Mammary epithelial cell (primary cell): ENCODE measurements at places on chromosomes 4 and X. TPM values are rescaled to one million over a fixed set of nuclear protein-coding genes. Genes with fewer than 3 reads are reported as not detected.

Gene C4orf36
- 2.7 TPM for total RNA-seq

Gene FGFR3
- 0.67 TPM for total RNA-seq

Gene ZMAT1
- 0.33 TPM for total RNA-seq

Gene SASH3
- not detected in 2 replicates for total RNA-seq

Gene PDCL2
- total RNA-seq, result not detected in 2 replicates

Gene ARMCX1
- total RNA-seq, result 13.8 and 14.6 TPM in 2 replicates

Gene HDAC8
- 25.4 and 27.1 TPM in 2 replicates for total RNA-seq

Gene UCP1
- not detected for total RNA-seq

Gene SPANXN4
- not detected in 2 replicates for total RNA-seq

Gene LIMCH1
- total RNA-seq, result 7.3 TPM

Gene LONRF3
- total RNA-seq, result 3.2 TPM

Gene GABRQ
- total RNA-seq, result not detected in 2 replicates

Gene TMEM154
- 107 and 119 TPM in 2 replicates for total RNA-seq

Gene SPANXN3
- not detected for total RNA-seq

Gene SH3BGRL
- total RNA-seq, result 107 TPM

Gene FBXL5
- 72.1 and 83.5 TPM in 2 replicates for total RNA-seq

Gene FRG2
- total RNA-seq, result not detected

Gene SULT1E1
- 4.8 and 10.5 TPM in 2 replicates for total RNA-seq

Gene AMTN
- not detected for total RNA-seq

Gene USP51
- total RNA-seq, result 0.13 and 0.28 TPM in 2 replicates

Gene SSX4
- not detected for total RNA-seq

Gene MSMO1
- total RNA-seq, result 125 and 284 TPM in 2 replicates

Gene RBMXL3
- total RNA-seq, result not detected in 2 replicates

Gene GC
- not detected in 2 replicates for total RNA-seq
